ENCODE measurements at places on chromosomes 3 and 15.
A peak's percentile ranks its signal among the peaks of the same experiment; 100 is the strongest.

GRCh38 chr15:79166311-79166955 is 75.9 kb upstream of the RASGRF1 start:
- DNase-seq: no peak

DNA sequence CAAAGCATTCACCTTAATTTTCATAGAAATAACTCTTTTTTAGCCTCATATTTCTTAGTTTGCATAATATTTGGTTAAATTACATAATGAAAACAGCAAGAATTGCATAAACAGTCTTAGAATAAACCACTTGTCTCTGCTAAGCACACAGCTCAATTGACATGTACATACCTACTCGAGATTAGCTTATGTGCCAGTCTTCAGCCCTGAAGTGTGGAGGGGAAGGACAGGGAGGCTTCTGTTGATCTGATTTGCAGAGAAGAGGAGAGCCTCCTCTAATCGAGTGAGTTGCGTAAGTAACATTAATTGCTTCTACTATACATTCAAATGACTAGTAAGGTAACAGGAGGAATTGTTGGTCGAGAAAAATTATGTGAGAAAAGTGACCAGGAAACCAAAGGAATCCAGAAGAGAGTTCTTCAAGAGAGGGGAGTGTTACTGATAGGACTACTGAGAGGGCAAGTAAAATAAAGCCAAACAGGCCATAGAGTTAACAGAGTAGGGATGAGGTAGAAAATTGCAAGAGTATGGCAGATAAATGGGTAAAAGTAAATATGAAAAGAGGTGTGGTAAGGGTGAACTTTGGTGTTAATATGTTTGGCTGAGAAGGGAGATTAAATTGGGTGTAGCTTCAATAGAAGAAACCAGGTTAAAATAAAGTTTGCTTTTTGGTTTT is 7.1 kb upstream of the GOLIM4 start:
- DNase-seq: no peak

DNA sequence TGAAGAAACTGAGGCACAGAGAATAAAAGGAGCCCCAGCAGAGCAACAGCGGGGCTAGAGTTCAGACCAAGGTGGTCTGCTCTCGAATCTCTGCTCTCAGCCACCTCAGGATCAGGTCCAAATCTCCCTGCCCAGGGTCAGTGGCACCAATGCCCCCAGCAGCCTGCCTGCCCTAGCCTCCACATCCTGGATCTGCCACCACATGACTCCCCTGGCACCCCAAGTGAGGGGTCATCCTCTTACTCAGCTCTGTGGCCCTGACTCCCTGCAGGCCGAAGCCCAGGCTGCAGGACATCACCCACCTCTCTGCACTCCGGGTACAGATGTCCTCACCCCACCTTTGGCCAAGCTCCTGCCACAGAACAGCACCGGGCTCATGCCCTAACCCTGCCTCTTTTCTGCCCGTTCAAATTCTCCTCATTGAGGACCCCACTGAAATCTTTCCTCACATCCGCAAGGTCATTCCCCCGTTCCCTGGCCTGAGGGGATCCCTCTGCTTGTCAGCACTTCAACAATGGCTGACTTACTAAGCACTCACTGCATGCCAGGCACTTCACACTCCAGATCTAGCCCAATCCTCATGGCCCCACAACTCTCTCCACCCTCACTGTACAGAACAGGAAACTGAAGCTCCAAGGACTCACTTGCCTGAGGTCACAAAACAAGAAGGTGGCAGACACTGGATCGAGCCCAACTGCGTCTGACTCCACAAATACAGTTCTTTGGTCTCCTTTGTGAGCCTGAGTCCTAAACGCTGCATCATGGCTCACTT is 4.3 kb downstream of the PPIB start:
- DNase-seq: no peak

DNA sequence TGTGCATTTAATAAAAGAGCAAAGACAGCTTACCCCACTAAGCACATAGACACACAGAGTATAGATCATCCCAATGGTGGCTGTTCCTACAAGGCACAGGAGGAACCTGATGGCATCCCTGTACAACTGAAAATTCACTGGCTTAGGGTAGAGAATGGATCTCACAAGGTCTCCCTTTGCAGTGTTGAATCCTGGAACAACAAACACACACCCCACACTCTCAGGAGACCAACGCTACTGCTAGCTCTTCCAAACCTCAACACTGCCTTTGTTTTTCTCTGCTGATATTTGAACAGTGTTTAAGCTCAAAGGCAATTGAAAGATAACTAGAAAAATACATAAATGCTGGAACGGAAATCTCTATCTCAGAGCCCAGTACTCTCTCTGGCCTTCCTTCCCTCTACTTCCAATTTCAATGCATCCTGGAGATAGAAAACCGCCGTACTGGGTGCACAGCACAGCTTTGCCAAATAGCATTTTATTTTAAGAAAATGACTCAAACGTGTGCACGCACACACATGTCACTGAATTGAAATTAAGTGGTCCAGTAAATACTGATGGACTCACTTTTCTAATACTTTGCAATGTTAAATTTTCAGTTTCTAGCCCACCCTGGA is 87.5 kb upstream of the ATP13A5 start:
- DNase-seq: no peak

DNA sequence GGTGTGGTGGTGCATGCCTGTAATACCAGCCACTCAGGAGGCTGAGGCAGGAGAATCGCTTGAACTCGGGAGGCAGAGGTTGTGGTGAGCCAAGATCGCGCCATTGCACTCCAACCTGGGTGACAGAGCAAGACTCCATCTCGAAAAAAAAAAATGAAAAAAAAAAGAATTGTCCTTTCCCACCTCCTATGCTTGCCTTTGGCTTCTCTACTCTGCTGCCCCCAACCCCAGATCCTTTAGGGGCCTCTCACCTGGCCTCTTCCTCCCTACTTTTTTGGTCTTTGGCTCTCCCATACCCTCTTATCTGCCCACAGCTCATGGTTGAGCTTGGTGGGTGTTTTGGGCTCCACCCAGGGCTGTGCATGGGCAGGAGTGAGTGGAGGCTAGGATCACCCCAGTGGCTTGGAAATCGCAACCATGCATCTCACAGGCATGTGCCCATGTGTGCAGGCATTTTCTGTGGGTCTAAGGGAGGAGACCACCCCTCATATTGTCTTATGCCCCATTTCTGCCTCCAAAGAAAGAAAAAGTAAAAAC is 2.1 kb upstream of the SHISA5 start:
- no peak for DNase-seq

GRCh38 chr3:136728918-136729317 is 23.3 kb downstream of the STAG1 start:
- DNase-seq: peak; percentile 44

DNA sequence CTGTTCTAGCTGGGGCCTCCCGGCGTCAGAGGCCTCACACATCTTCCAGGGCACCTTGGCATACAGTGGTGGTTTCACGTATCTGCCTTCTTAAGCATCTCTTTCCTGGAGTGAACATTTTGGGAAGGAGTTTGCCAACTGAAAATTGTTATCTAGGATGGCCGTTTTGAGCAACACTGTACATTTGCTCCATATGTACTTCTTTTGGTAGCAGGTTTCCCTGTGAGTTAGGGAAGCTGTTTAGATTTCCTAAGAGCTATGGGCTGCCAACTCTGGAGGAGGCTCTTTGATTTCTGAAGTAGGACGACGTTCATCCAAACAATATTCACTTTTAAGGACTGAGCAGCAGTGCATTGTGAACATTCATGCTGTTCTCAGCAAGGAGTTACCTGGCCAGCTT is 665.9 kb downstream of the SQOR start:
- no peak for DNase-seq

DNA sequence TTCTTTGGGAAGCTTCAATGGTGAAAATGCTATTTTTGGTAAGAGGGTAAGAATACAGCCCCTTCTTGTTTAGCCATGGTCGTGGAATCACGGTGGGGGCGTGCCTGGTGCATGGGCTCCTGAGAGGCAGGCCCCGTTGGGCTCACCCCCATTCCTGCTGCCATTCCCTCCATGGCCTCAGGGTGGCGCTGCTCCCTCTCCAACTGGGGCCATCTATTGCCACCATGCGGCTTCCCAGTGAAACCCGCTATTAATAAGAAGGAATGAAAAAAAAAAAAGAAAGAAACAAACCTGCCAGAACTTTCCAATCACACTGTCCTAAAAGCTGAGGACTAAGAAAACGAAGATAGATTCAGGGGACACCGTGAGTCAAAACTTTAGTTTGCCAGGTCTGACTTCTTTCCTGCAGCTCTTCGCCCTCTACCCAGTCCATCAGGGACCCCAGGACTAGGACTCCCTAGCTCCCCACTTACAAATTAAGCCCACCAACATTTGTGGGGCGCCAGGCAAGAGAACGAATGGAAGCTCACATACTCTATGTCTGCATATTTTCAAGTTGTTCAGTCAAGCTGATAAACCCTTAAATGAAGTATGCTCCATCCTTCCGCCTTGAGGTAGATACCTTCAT is 30.6 kb upstream of the ABHD2 start:
- peak; percentile 86 for DNase-seq

GRCh38 chr3:116423374-116423773 is 21.9 kb downstream of the LSAMP start:
- DNase-seq: peak; percentile 29

DNA sequence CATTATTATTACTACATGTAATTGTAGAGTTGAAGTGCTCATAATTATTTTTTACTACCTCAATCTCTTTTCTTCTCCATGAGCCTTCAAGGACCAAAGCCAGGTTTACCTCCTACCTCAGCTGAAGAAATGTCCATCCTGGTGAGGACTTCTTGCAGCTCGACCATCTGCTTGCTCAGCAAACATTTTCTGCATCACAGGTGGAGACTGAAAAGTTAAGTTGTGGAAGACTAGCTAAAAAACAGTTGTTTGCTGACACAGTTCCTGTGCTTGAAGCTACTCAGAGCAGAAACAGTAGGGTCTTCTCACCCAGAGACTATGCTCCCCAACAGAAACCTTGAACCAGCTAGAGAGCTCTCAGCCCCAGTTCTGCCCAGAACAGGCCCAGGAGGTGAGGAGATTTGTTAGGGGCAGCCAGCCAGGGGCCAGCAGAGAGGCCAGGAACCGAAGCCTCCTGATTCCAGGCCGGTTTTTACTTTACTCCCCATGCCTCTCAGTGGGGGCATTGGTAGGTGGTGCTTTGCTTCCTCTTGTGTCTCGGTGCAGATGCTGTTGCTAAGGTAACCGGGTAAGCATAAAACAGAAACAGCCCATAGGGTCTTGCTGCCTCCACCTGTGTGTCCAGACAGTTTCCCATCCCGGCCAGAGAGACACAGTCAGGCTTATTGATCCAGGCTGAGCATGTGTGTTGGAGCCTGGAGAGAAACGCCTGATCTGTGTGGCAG is 54.9 kb downstream of the CCNL1 start:
- DNase-seq: peak; percentile 93

DNA sequence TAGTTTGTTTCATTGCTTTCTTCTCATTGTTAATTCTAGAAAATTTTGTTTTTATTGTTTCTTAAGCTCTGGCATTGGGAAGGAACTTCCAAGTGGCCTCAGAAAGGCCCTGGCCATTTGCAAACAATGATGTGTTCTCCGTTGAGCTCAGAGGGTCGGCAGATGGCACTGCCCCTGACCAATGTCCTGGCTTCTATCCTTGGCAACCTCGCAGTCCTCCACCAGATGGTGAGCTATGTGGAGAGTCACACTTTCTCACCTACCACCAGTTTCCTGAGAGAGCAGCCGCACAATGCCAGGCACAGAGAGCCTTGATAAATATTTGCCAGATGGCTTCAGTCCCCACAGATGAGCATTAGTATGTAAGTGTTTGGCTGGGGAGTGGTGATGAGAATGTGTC is 343.7 kb downstream of the EPHB1 start:
- no peak for DNase-seq

- DNase-seq: no peak
These were observed 108.1 kb downstream of the TPRA1 start for GRCh38 chr3:127482216-127483004.

DNA sequence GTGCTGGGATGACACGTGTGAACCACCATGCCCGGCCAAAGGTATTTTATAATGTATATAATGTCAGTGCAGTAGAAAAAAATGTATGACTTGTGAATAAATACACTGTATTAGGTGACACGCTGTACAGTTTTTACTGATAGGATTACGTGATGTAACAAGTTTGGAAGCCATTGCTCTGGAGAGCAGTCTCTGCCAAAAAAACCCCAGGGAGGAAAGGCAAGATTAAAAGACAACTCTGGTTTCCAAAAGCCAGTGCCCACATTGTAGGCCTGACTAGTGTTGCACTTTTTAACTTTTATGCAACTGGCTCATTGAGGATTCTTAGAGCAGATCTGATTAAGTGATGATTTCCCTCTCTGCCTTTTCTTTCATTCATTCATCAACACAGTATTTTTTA is 62.0 kb upstream of the SLC2A2 start:
- DNase-seq: no peak

- peak; percentile 55 for DNase-seq
These were observed 50.4 kb downstream of the IL12A start for GRCh38 chr3:160038862-160039562.

- DNase-seq: peak; percentile 48
These were observed 36.3 kb upstream of the FBXL22 start for GRCh38 chr15:63560741-63561448.

DNA sequence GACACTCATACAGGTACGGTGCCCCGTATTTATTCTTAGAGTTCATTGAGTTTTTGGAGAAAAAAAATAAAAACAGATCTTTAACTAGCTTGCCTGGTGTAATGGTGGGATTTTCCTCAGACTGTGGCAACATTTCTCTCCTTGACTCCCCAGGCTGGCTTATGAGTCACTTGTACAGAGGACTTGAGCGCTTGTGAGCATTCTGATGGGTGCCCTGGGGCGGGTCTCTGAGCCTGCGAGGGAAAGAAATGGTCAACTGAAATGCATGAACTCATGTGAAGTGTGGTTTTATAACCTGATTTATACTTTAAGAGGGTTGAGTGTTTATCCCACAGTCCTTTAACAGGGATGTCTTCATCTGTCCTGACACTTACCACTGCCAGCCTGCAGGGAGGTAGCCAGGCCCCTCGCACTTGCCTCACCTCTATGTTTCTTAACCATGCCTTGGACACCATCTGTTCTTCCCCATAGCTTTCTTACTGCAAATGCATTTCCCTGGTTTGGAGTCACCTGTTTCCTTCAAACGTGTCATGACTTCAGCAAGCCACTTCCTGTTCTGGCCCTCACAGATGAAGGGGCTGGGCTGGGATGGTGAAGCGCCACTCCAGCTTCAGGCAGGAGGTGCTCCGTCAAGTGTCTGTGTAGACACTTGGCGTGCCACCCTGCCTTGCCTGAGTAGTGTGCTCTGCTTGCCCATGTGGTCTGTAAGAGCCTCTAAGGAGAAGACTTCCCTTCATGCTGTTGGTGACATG is 118.7 kb downstream of the PDE8A start:
- DNase-seq: no peak

- DNase-seq: no peak
These were observed 232.1 kb upstream of the GOLIM4 start for GRCh38 chr3:168327856-168328255.

- no peak for DNase-seq
These were observed 192.6 kb downstream of the MEX3B start for GRCh38 chr15:81853150-81853748.

- no peak for DNase-seq
These were observed 84.7 kb downstream of the ETV5 start for GRCh38 chr3:186024210-186024609.

- no peak for DNase-seq
These were observed 22.4 kb downstream of the CXCR6 start for GRCh38 chr3:45965653-45966052.

- no peak for DNase-seq
These were observed 22.5 kb upstream of the PPIB start for GRCh38 chr15:64185146-64185911.

GRCh38 chr3:12961007-12961696 is 112.1 kb downstream of the IQSEC1 start:
- no peak for DNase-seq
